ENCODE measurements at places on chromosomes 7 and 10.
A peak's percentile ranks its signal among the peaks of the same experiment; 100 is the strongest.

GRCh38 chr10:92550924-92551323 lies 23.0 kb downstream of the IDE start:
- DNase-seq = no peak

GRCh38 chr7:106045586-106045985 lies 66.5 kb downstream of the SYPL1 start:
- no peak for DNase-seq

DNA sequence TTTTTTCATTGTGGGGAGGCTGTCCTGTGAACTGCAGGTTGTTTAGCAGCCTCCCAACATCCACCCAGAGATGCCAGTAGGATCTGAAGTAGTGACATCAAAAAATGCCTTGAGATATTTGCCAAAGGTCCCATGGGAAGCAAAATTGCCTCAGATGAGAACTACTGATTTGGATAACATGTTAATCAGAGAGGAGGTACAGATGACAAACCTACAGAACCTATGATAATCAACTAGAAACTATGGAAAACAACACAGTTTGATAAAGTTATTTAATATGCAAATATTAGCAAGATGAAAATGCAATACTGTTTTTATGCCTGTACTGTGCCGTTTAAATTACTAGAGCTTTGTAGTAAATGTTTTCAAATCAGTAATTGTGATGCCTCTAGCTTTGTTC lies 90.9 kb upstream of the NOBOX start:
- no peak for DNase-seq

DNA sequence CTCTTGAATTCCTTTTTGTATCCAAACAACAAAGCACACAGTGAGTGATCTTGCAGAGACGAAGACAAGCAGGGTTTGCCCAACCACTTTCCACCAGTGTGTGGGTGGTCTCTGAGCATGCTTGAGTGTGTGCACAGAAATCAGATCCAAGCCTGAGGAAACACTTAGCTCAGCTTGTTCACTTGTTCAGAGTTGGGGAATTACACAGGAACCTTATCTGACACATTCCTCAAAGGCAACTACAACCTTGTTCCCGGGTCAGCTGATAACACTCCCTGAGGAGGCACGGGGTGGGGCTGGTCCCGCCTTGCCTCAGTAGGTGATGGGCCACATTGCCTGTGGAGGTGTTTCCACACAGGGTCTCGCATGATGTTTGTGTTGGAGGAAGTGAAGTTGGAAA lies 216.9 kb downstream of the DYNC1I1 start:
- DNase-seq = no peak

DNA sequence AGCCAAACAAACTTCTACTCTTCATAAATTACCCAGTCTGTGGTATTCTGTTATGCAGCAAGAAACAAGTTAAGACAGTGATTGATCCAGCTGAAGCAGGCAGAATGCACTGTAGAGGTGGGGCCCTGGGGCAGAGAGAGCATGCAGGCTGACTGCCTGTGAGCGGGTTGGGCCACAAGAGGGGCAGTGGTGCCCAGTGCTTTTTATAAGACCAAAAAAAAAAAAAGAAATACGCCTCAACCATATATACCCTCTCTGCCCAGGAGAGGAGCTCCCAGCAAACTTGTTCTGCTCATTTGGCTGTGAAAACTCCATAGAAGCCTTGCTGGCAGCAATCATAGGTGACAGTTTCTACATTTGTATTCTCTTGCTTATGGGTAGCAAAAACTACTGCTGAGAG lies 104.7 kb downstream of the SORBS1 start:
- no peak for DNase-seq

DNA sequence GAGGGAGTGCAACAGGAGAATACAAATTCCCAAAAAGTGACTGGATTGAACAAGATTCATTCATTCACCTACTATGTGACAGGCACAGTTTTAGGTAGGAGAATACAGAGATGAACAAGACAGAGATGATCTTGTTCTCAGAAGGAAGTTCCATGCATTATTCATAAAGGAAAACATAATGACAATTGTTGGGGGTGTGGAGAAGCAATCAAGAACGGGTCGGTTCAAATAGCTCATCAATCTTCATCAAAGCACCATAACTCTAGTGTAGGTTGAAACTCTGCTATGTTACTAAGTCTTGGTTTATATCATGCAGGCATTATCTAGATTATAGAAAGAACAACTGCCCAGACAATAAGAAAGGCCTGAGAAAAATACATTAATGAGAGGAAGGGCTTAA lies 243.7 kb downstream of the DGKI start:
- no peak for DNase-seq

DNA sequence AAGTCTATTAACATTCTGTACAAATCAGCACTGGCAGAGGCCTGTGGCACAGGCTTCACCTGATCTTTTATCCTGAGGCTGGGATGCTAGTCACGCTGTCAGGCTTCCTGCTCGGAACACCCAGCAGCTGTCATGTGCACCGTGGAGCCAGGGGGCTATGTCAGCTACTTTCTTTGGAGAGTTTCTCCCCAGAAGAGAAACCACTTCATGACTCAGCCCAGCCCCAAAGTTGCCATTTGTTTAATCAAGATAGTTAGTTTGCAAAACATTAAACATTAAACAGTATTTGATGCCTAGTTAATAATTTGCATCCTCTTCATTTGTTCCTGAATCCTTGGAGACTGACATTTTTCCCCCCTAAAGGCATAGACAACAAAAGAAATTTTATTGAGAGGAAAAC lies at the start of gene HABP2:
TSS of gene HABP2 (plus strand) at position 353 of the 400 bp plus-strand sequence. CDS start 69 bp downstream, outside the sequence.
- no peak for DNase-seq

DNA sequence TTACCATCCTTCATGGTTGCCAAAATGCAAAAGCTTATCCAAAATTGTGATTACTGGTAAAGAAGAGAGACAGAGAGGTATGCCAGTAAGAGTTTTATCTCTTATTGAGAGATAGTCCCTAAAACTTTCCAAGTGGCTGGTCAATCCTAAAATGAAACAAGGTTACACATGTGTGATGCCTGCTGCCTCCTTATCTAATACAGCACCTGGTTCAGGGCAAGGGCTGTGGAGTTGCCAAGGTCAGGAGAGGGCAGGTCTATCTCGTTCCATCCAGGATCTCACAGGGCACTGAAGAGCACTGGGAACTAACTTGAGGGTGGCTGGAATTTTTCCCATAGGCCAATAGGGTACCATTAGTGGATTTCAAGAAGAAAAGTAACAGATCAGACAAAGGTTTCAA lies 18.3 kb downstream of the VOPP1 start:
- no peak for DNase-seq

DNA sequence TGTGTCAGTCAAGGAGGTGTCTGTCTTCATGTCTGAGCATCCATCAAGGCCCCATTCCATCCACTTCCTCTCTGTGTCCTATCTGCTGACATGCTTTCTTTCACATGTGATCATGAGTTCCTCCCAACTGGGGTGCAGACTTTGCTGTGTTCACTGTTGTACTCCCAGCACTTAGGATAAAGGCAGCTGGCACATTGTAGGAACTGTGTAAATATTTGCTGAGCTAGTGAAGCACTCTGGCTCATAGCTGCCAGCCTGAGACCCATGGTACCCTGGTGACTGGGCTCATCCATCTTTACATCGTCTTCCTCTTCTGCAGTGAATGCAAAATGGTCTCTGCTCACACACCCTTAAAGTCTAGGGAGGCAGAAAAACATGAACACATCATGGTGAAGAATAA lies 242.2 kb upstream of the IGFBP3 start:
- no peak for DNase-seq

- no peak for DNase-seq
Measured at GRCh38 chr10:58740620-58741369, 228.1 kb downstream of the BICC1 start.

GRCh38 chr10:102870221-102870620 lies 951 bp downstream of the AS3MT start:
- no peak for DNase-seq

DNA sequence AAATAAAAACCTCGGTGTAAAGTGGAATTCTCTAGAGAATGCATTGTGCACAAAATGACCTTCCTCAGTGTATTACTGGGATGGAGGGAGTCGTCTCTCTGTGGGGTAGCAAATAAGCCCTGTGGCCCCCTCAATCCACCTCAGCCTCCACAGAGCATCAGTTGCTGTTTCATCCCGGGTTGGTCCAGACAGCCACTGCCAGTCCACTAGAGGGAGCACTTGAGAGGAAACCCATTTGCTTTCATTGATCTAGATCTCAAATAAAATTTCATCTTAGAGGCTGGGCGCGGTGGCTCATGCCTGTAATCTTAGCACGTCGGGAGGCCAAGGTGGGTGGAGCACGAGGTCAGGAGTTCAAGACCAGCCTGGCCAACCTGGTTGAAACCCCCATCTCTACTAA lies 1128.7 kb downstream of the CNTNAP2 start:
- DNase-seq = peak; percentile 8
